ENCODE measurements at places on chromosomes 1 and 21.

DNA sequence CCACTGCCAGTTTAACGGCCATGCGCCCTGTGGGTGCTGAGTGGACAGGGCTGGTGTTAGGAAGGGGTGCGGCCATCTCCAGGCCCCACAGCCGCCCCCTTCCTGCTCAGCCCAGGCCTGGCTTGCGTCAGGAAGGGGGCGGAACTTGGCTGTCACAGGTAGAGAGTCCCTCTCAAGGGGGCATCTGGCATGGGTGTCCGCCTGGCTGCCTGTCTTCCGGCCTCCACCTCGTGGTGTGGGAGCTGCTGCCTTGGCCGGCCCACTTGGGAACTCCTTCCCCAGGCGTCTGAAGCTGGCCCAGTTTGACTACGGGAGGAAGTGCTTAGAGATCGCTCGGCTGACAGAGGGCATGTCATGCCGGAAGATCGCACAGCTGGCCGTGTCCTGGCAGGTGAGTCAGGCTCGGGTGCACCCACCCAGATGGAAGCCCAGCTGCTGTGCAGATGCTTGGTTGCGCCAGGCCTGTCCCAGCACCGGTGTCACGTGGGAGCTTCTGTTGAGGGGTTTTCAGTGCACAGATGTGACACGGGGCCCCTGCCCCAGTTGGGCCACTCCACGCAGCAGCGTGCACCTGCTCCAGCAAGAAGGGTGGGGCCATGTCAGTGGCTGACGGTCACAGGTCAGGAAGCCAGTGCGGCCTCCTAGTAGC lies 9.1 kb upstream of the ATAD3B start:
- DNase-seq = peak; percentile 69

- DNase-seq = no peak
These were observed 33.8 kb downstream of the ZBTB40 start for GRCh38 chr1:22485431-22485830.

GRCh38 chr1:78153092-78153736 lies 107.4 kb downstream of the GIPC2 start:
- no peak for DNase-seq

DNA sequence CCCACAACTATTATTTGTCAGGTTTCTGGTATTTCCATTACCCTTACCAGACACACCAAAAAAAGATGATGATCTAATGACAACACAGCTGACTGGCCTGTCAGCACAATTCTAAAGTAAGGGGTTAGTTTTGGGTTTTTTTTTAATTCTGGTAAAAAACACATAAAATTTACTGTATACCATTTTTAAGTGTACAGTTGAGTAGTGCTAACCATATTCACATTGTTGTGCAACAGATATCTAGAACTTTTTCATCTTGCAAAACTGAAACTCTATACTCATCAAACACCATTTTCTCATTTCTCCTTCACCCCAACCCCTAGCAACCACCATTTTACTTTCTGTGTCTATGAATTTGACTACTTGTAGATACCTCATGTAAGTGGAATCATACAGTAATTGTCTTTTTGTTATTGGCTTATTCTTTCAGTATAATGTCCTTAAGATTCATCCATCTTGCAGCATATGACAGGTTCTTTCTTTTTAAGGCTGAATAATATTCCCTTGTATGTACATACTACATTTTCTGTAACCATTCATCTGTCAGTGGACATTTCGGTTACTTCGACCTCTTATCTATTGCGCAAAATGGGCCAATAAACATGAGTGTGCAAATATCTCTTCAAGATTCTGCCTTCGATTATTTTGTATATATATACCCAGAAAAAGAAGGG lies 29.8 kb downstream of the ARNT start:
- no peak for DNase-seq

DNA sequence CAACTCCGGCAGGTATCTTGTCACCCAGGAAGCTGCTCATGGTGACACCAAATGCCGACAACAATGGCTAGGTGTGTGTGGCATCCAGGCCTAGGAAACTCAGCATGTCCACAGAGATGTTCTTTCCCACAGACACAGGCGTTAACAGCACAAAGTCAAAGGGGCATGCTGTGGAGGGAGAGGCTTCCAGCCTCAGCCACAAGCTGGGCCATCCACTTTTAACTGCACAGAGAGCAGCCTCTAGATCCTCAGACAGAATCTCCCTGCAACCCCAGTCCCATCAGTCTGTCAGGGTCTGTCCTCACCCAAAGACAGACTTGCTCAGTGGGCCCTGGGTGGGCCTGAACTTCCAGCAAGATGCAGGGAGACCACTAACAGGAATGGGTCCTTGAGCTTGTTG lies 58.5 kb upstream of the BCAR3 start:
- no peak for DNase-seq

DNA sequence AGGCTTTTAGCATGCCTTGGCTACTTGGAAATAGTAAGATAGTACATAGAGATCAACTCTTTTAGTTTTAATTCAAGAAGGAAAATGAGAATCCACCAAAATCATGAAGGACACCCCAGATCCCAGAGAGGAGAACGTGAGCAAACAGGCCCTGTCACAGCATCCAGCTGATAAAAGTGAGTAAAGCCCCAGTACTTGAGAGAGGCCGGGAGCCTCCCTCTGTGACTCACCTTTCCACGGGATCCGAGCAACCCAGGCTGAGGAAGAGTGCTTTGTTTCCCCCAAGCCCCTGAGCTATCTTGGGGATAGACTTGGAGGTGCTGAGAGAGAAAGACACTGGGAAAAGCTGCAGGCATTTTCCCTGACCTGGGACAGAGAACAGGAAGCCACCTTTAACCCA lies 238.6 kb downstream of the DUSP10 start:
- no peak for DNase-seq

GRCh38 chr21:39972976-39973770 lies 105.9 kb downstream of the PCP4 start:
- DNase-seq = no peak

DNA sequence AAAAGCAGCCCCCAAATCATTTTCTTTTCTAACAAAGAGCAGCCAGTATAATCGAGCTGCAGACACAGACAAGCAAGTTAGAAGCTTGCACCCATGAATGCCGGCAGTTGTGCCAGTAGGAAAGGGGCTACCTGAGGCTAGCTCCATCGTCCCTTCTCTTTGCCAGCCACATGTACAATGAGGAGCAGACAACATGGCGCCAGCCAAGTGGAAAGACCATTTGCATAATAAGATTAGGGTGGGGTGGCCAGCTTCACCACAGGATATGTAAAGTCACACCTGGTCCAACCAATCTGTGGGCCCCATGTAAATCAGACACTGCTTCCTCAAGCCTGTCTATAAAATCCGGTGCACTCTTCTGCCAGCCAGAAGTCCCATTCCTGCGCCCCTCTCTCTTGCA lies 103.7 kb downstream of the CCDC185 start:
- DNase-seq = no peak

GRCh38 chr1:218869276-218869675 lies 304.4 kb upstream of the LYPLAL1 start:
- DNase-seq = no peak

DNA sequence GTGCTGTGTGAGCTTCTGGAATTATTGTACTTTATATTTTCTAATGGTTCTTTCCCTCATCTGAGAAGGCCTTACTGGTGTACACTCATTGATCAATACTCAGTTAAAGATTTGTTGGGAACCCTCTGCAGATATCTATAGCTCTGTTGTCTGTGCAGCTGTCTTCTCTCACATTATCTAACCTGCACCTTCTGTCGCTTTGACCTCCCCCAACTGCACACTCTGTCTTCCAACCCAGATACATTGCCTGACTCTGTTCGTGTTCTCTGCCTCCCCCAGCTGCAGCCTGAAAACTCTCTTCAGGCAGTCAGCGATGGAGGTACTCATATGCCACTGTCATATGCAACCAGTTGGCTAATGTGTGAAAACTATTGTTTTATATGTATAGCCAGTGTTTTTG lies 334.3 kb downstream of the NCAM2 start:
- no peak for DNase-seq

- no peak for DNase-seq
These were observed 357.6 kb downstream of the TGFB2 start for GRCh38 chr1:218702775-218703174.

DNA sequence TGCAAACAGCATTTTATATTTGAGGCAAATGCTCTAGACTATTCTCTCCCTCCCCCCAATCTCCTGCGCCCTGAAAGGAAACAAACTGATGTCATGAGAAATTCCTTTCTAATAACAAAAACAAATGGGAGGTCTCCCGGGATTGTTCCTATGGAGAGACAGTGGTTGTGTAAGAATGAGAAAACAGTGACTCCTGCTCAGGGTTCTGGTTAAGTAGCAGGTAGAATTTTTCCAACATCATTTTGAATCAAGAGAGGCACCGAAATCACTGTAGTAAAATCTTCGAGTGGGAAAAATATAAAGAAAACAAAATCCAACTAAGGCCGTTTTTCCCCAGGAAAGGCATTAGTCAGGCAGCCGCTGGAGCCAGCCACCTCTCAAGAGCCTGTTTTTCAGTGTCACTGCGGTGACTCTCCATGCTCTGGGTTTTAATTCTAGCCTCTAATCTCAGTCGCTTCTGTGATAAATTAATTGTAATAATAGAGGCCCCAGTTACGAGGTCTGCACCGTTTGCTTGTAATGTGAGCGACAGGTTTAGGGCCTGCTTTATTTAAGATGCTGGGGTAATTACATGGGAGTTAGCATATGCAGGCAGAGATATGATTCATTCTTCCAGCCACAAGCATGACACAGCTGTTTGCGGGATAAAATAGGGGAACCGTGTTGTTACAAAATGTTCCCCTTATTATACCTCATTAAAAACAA lies 80.3 kb downstream of the RNF220 start:
- DNase-seq = no peak

DNA sequence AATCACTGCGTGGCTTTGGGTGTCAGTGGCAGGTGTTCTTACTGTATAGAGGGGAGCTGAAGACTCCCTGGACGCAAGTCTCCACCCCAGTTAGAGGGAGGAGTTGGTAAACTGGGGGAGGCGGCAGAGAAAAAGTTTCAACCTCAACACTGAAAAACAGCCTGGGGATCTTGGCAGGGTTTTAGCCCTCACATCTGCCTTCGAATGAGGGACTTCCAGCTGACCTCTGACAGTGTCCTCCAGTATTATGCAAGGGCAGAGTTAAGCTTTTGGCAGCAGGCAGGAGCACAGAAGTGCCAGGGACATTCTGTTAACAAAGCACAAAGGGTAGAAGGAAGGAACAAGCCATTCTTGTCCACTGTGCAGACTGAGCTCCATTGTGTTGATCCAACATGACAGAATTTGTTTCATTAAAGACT lies 41.2 kb upstream of the RAB4A start:
- no peak for DNase-seq

GRCh38 chr21:45622416-45623097 lies 21.0 kb upstream of the PCBP3 start:
- DNase-seq = no peak

DNA sequence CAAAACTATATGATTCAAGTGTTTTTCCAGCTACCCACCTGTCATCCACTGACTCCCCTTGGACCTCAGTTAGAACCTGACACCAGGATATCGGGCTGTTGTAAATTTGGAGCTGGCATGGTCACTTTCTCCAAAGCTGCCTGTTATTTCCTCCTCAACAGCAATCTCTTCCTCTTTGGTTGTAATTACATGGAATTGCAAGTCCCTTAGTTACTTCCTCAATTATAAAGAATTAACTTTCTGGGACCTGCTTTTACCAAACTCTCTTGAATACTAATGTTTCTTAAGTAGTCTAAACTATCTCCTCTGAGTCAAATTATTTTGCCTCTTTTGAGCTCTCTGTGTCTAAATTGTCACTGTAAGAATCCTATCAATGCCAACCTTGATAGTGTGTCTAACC lies 150.3 kb upstream of the SGIP1 start:
- DNase-seq = no peak

DNA sequence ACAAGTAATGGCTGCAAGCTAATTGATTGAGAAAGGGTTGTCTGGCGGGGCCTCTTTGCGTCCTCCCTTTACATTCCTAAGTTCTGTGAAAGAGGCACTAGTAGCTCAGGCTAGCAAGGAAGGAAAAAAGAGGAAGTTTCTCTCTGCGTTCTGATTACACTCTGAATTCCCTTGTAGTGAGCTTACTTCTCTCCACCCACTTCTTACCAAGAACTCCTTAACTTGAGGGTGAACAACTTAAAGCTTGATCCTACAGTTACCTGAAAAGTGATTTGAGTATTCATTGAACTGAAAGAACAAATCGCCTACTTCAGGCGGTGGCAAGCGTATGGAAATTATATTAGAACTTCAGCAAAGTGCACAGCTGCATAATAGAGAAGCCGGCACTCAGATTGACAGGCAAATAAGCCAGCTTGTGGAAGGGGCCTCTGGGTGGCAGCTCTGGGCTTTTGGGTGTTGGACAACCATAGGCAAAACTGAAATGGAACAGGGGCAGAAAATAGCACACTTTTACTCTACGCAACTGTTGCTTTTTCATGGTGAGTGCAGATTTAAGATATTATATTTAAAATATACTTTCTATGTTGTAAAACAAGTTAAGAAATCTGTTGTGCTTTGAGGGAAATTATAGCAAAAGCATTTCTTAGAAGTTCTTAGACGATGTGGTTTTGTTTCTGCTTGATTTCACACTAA lies 464.5 kb downstream of the USP25 start:
- DNase-seq = no peak

- DNase-seq = no peak
These were observed 2.7 kb downstream of the CLIC6 start for GRCh38 chr21:34671462-34671861.

- DNase-seq = no peak
These were observed 24.0 kb upstream of the ADARB1 start for GRCh38 chr21:45050345-45050796.

DNA sequence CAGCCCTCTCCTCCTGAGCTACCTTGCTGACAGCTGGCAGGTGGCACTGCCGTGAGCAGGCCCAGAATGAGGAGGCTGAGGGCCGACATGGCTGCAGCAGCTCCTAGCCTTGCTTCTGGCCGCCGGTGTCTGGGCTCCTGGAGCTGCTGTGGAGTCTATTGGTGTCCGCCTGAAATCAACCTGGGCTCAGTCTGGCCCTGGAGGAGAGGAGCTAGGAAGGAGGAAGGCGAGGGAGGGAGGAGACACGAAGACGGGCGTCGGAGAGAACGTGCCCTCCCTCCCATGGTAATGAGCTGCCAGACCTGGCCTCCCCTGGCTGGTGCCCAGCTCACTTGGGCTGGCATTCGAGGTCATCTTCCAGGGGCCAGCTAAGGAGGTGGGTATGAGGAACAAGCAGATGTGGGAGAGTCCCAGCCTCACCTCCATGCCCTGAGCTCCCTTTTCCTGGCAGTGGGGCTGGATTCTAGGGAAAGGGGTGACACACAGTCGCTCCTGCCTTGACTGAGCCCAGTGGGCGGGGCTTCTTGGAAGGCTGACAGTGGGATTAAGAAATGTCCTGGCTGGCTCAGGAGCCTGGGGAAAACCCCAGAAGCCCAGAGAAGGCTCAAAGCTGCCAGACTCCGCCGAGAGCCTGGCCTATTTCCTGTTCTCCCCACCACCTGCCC lies at the start of gene PDZK1IP1:
TSS of gene PDZK1IP1 (minus strand) at position 193 of the 665 bp plus-strand sequence. CDS start at position 89, 104 bp downstream.
- no peak for DNase-seq

All from germinal center (tissue), 1 donor.